Right lung (tissue), 10 donors: ENCODE measurements at places on chromosomes 6 and 20. TPM values are rescaled to one million over a fixed set of nuclear protein-coding genes. Genes with fewer than 3 reads are reported as not detected.

GRCh38 chr6:136921936-136922684 is at the start of gene SLC35D3:
SLC35D3 (plus strand) TSS chr6:136922301; CDS start chr6:136922429, 128 bp downstream.
- peak; percentile 24 for DNase-seq

DNA sequence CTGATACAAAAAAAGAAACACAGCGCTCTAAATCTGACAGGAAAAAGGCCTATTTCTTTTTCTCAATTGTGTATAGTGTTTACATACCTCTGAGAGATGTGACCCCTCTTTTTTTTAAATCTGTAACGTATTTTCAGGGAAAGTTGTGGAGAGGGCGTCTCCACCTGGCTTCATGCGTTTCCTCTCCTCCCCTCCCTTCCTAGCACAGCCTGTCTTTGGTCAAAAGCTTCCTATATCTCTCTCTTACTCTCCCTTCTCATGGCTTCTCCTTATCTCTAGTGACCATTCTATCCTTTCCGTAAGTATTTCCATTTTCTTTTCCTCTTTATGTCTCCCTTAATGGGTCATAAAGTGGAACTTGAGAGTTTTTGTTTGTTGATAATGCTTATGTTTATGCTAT is 458.9 kb downstream of the HACE1 start:
- DNase-seq, result no peak

GRCh38 chr6:90294989-90295853 is 1.4 kb downstream of the BACH2 start:
- DNase-seq, result peak; percentile 57

DNA sequence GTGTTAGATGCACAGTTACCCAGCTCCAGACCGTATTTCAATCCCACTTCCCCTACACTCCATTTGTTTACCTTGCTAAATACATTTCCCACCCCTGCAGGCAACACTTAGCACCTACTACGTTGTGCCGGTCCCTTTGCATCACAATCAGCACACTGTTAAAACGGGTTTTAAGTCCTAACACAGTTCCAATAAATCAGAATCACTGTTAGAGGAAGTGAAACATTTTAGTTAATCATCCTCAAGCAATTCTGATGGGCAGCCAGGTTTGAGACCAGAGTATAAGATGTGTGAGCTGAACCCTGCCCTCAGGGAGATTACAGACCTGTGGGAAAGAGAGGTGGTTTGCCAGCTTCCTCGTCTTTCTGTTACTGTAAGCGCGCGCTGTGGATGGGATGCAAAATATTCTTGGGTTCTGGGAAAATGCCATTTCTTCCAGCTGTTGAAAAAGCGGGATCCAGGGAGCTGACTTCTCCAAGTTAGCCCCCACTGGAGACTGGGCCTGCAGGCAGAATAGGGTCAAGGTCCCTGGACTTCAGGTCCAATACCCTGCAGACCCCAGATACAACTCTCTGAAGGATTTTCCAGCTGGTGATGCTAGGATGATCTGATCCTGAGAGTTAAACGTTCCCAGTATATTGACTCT is 3.1 kb downstream of the ZCCHC3 start:
- DNase-seq, result peak; percentile 44

- DNase-seq, result no peak
Observed at GRCh38 chr6:108673153-108673552, 112.4 kb downstream of the FOXO3 start.

Gene LHFPL5
- polyA plus RNA-seq, result not detected

GRCh38 chr6:149999636-150000035 is 25.7 kb downstream of the RAET1L start:
- DNase-seq, result no peak

Gene CD93
- 194 TPM for polyA plus RNA-seq

- no peak for DNase-seq
Observed at GRCh38 chr20:1014471-1014870, 12.4 kb upstream of the RSPO4 start.

DNA sequence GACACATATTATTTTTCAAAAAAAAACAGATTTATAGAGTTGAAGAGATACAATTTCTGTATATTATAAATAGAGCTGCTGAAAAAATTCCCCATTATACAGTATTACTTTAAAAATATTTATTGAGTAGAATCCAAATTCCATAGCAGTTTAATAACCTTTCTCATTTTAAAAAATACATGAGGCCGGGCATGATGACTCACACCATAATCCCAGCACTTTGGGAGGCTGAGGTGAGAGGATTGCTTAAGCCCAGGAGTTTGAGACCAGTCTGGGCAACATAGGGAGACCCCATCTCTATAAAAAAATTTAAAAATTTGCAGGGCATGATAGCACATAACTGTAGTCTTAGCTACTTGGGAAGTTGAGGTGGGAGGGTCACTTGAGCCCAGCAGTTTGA is 13.0 kb downstream of the ATRN start:
- DNase-seq, result no peak

Gene COL12A1
- polyA plus RNA-seq, result 44.2 TPM

DNA sequence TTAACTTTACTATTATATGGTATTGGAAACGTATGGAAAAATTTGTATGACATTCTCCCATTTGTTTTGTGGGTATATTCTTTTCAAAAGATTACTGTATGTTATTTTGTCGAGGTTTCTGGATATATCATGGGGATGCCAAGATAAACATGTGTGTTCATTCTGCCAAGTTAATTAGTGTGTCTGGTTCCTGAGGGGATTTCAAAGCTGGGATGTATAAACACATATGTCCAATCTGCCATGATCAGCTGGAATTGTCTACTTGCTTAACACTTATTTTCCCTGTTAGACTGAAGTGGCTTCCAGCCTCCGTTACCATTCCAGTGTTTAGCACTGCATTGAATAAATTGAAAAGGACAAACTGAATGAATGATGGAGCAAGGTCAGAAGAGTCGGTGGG is 86.2 kb downstream of the DNAH8 start:
- no peak for DNase-seq

Gene DEFB132
- not detected for polyA plus RNA-seq

DNA sequence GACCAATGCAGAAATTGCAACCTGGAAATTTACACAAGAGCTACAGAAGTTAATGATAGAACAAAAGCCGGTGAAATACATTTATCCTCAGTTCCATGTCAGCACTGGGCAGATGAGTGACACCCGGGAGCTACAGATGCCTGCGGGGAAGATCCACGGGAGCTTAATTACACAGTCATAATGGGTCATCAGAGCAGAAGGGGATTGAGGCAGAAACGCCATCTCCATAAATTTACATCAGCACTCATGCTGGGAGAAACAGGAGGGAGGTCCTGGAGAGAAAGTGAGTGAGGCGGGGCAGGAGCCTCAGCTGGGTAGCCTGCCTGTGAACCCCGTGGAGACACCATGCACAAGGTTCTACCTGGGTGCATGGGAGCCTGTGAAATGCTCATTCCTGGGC is 37.6 kb upstream of the CST7 start:
- DNase-seq, result no peak
